HAP-1 (cell line): ENCODE measurements at places on chromosomes 4 and X.

DNA sequence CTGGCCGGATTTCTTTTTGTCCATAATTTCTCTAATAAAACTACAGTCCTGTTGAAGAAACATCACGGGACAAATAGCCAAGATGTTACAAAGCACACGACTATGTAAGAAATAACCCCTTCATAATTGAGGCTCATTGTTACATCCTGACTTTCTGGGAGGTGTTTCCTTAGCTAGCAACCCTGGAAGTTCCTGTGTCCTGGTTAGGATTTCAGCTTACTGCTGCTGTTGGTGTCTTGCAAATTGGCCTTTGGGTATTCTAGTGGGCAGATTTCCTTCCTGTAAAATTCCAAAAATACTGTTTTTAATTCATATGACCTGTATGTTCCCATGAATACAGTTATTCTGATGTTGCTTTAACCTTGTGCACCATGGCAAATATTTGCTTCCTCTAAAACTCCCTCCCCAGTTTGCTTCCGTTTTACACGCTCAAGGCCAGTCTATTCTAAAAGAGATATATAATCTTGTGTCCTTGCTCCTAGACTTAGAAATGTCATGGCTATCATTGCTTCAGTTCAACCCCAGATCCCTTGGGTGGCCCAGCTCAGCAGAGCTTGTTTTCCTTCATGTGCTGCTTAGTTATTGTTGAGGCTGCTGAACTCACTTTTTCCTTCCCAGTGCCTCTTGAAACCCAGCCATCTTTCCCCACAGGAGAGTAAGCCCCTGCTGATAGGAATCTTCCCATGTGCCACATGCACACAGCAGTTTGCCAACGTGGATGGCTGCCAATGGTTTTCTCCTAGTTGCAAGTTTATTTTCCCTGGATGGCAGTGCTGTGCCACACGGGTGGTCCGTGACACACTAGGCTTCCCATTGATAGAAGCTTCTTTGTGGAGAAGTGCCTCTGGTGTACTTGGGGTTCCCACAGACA, 75.8 kb downstream of the TSPAN7 start:
- no peak for DNase-seq

DNA sequence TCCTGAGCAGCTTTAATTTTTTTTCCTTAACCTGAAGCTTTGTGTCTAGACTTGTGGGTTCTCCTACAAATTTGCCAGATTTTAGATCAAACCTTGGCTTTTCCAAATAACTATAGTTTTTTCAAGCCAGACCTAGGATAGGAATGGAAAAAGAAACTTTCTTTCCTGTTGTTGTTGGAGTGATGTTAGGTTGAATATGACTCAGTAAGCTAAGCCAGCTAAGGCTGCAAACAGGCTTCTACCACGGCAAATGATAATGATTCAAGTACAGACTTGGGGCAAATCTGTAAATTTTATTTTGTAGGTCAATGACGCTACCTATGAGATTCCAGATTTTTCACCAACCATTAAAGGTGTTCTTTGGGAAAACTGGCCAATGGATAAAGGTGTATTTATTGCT, 45.6 kb downstream of the WDR19 start:
- DNase-seq, result no peak

GRCh38 chrX:110133735-110134370, 130.9 kb downstream of the TMEM164 start:
- no peak for DNase-seq

- DNase-seq, result no peak
Observed at GRCh38 chr4:16085822-16086221, 2.0 kb upstream of the PROM1 start.

DNA sequence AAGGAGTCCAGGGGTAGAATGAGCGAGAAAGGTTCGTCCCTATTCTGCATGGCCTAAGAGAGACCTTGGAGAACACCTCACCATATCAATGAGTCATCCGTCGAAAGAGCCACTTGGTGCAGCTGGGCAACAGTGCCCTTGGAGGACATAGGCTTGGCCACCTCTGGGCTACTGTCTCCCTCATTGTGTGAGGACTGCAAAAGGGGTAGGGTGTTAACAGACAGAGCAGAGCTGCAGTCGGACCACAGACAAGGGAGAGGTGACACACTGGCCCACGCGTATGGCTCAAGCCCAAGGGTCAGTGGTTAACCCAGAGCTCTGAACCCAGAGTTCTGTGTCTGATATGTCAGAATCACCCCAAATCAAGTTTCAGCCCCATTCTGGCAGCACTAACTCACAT, 118.2 kb upstream of the BMP3 start:
- no peak for DNase-seq

- DNase-seq, result no peak
Observed at GRCh38 chr4:48664938-48665337, 115.1 kb downstream of the FRYL start.

- no peak for DNase-seq
Observed at GRCh38 chr4:177163532-177163931, 146.1 kb upstream of the NEIL3 start.

GRCh38 chr4:139603576-139604410, 47.8 kb upstream of the SETD7 start:
- DNase-seq, result peak; percentile 74

- DNase-seq, result no peak
Observed at GRCh38 chr4:18110099-18110498, 88.5 kb upstream of the LCORL start.

DNA sequence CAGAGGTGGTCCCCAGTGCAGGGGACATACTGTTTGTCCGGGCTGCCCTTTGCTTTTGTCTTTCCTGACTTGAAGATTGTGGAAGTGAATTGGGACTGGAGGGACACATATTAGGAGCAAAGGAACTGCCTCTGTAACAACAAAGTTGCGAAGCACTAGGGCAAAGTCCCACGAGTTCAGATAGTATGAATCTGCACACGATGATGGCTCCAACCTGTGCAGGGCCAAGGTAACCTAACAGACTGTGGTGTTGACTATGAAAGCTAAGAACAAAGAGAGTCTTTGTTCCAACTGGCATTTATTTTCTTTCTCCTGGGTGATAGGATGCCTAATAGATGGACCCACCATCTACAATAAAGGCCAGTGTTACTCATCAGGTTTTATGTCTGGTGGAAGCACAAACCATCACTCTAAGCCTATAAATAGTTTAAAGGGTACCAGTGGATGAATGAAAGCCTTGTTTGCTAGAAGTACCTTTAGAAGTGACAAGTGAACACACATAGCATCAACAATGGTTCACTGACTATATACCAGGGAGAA, 71.8 kb downstream of the TMA16 start:
- peak; percentile 40 for DNase-seq

- no peak for DNase-seq
Observed at GRCh38 chrX:132353430-132353829, 134.2 kb upstream of the RAP2C start.

- DNase-seq, result no peak
Observed at GRCh38 chr4:138521809-138522208, 279.7 kb upstream of the SLC7A11 start.

DNA sequence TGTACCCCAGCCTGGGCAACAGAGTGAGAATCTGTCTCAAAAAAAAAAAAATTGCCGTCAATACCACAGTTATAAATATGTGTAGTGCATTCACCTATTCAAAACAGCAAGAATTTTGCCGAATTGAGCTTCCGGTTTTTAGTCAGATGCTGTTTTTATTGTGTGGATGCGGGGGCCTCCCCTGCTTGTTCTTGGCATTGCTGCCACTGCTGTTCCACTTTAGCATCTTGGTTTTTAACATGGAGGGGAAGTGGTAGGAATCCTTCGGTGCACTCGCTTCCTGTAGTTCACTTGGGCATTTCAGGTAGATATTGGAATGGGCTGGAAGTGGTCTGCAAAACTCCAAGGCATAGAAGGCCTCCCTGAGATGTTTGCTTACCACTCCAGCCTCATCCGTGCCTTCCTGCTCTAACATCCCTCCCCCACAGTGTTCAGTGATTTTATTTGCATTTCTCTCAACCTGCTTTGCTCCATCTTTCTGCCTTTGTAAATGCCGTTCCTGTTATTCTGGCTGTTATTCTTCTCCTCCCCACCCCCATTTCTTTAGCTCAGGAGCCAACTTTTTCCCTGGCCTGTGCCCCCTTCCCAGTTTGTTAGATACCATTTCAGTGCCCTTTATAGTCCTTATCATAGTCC, 25.5 kb downstream of the MOB1B start:
- no peak for DNase-seq

- DNase-seq, result no peak
Observed at GRCh38 chrX:70084592-70085240, 22.5 kb downstream of the OTUD6A start.

DNA sequence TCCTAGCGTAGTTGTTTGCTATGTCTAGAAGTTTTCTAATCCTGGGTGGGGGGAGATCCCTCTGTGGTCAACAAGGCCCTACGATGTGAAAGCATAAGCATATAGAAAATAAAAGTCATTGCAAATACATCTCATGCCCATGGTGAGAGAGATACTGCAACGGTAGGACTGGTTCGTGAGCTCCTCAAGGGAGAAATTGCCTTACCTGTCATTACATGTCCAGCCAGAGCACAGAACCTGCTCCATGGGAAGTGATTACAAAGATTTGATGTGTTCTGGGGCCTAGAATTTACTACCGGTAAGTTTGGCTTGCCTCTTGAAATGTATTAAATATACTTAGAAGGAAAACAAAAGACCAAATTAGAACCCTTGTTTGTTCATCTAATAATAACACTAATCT, 60.9 kb upstream of the FAM47B start:
- no peak for DNase-seq

DNA sequence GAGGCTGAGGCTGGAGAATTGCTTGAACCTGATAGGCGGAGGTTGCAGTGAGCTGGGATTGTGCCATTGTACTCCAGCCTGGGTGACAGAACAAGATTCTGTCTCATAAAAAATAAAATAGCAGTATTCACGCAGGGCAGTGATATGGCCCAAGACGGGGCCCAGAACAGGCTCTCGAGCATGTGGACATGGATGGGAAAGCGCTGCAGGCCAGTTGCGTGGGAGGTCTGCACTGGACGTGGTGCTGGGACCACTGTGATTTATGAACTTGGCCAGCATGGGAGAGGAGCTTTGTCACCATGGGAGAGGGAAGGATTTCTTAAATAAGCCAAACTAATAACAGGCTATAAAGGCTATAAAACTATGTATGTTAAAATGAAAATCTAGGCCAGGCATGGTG, 51.6 kb downstream of the NSD2 start:
- no peak for DNase-seq

DNA sequence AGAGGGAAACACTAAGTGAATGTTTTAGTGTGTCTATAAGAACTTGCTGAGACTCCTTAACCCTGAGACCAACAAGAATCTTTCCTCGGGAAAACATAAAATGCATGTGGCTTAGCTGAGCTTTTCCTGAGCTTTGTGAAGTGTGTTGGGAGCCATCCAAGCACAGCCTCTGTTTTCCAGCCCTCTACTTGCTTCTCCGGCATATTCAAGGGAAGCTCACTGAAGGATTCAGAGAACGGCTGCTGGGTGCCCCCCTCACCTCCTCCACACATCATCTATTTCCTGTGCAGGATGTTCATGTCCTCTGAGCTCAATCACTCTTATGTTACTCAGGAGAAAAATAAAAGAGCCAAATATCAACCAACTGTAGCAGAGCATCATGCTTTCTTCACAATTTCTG, 492.1 kb downstream of the IL15 start:
- DNase-seq, result no peak

DNA sequence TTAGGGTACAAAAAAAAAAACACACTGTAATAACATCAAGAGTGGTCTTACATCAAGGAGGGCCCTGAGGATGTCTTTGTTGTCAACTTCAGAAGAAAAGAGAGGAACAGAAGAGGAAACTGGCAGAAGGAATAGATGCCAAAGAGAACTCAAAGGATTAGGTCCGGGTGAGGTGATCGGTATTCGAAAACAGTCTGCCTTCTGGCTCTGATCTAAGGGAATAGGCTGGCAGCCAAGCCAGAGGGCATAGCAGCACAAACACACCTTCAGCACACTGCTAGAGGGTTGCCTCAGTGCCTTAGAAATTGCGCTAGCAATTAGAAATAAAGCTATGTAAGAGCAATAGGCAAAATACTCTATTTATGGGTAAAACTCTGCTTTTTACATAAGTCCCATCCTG, 91.4 kb upstream of the TTC29 start:
- DNase-seq, result no peak

DNA sequence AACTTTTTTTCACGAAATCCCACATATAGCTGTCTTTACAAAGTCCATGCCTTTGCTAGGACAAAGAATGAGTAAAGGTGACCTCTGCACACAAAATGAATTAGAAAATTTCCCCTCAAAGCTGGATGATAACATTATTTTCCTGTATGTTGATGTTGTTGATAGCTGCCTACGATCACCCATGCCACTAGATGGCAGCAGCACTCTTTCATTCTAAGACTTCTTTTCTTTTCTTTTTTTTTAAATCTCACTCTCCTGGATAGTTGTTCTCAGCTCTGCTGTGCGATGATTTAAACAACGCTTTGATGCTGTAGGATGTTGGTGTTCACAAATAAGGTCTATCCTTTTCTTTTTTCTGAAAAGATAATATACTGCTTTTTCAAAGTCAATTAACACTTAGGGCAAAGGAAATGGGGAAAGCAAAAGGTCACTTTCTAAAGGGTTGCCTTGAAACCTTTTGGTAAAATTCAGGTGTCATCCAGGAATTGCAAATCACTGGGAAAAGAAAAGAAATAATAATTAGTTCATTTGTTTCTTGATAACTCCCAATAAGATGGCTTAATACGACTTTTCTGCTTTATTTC, 266.8 kb downstream of the C4orf33 start:
- peak; percentile 65 for DNase-seq

DNA sequence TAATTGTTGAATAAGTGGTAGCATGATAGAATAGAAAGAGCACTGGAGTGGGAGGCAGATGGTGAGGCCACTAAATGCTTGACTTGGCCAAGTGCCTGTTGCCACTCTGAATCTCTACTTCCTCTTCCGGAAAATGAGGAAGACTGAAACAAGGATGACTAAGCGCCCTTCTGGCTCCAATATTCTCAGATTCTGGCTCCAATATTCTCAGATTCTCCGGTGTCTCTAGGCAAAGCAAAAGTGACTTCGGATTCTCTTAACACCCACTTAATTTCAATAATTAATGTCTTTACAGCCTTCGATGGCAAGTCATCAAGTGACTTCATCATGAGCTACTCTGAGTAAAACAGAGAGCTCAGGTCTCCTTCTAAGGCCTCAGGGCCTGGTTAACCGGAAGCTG, 402.2 kb upstream of the FGF13 start:
- no peak for DNase-seq

GRCh38 chr4:140188975-140189374, 35.0 kb upstream of the MAML3 start:
- no peak for DNase-seq

- no peak for DNase-seq
Observed at GRCh38 chr4:1463088-1463926, 57.1 kb upstream of the NKX1-1 start.

GRCh38 chr4:4334798-4335520, 44.9 kb downstream of the ZBTB49 start:
- peak; percentile 45 for DNase-seq

DNA sequence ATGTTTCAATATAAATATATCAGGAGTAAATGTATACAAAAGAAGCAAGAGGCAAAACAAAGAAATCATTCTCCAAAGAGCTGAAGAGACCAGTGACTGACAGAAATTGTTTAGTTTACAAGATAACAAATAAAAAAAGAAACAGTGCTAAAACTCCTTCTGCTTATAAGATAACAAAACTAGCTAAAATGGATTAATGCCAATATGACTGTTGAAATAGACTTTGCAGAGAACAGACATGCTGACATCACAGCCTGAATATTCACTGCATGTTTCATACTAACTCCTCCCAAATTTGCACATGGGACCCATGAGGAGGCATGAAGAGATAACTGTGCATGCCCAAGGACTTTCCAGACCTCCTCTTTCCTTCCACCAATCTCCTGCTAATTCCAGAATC, 6.2 kb upstream of the GABRA4 start:
- DNase-seq, result no peak

- DNase-seq, result no peak
Observed at GRCh38 chr4:121212806-121213205, 48.7 kb upstream of the TNIP3 start.

GRCh38 chrX:28590396-28590795, 3.1 kb downstream of the IL1RAPL1 start:
- peak; percentile 49 for DNase-seq
